ENCODE measurements at places on chromosomes 4 and X.

- no peak for DNase-seq
Measured at GRCh38 chr4:123198706-123199105, 197.9 kb upstream of the SPRY1 start.

DNA sequence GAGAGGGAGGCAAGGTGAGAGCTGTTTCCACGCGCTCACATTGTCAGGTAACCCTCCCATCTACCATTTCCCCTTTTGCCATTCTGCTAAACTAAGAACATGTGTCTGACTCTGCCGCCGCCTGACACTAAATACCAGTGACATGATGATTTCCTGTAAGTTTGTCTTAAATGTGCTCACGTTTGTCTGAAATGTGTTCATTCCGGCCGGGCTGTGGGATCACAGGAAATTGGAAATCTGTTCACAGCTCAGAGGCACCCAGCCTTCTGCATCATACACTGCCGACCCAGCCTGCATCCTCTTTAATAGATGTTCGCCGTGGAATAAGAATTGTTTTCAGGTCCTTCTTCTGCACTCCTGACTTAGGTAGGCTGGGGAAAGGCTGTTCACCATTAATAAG is 336.2 kb upstream of the PPARGC1A start:
- DNase-seq = no peak

- DNase-seq = no peak
Measured at GRCh38 chr4:128287141-128287870, at the start of gene PGRMC2. TSS of gene PGRMC2 (minus strand) at chr4:128287813. CDS start at chr4:128287790, 23 bp downstream.

GRCh38 chr4:182245541-182246215 is 2.5 kb downstream of the TENM3 start:
- DNase-seq = no peak

DNA sequence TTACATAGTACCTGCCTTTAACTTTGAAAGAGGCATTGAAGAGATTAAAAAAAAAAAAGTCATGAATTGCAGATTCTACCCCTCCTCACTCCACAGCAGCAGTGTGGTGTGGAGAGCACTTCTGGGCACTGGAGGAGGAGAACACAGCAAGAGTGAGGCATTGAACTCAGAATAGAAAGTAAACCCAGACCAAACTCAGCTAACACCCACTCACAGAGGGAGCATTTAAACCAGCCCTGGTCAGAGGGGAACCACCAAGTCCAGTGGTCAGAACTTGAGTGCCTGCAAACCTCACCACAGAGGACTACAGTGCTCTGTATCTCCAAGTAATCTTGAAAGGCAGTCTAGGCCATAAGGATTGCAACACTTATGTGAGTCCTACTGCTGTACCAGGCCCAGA is 15.6 kb upstream of the UGT2A1 start:
- no peak for DNase-seq

Data from stimulated activated CD4-positive, alpha-beta T cell treated with anti-CD3 and anti-CD28 coated beads, TNF-alpha, amount 100 ng/mL, for 24 hours (primary cell).